ENCODE measurements at places on chromosomes 7 and 10. TPM values are rescaled to one million over a fixed set of nuclear protein-coding genes. Genes with fewer than 3 reads are reported as not detected.

FKBP9 gene
- 203 TPM for polyA plus RNA-seq

CLEC5A gene
- polyA plus RNA-seq = 1.1 TPM

SHOC2 gene
- polyA plus RNA-seq = 36.0 TPM

LDB3 gene
- polyA plus RNA-seq = 1.4 TPM

PLEKHA8 gene
- polyA plus RNA-seq = 16.7 TPM

SLC29A3 gene
- 7.6 TPM for polyA plus RNA-seq

SDK1 gene
- polyA plus RNA-seq = 15.1 TPM

ASZ1 gene
- polyA plus RNA-seq = 1.3 TPM

GARS1 gene
- polyA plus RNA-seq = 72.0 TPM

NUTM2E gene
- polyA plus RNA-seq = 0.25 TPM

SNCG gene
- polyA plus RNA-seq = 6.8 TPM

CC2D2B gene
- 2.7 TPM for polyA plus RNA-seq
